Stimulated activated CD4-positive, alpha-beta T cell treated with anti-CD3 and anti-CD28 coated beads, TNF-alpha, amount 100 ng/mL, for 1 hour (primary cell): ENCODE measurements at places on chromosomes 5 and 9.

GRCh38 chr9:108811944-108812343 lies 43.8 kb downstream of the ACTL7B start:
- no peak for DNase-seq

- DNase-seq: no peak
Measured at GRCh38 chr9:18473652-18474279, at the start of gene ADAMTSL1. ADAMTSL1 (plus strand) TSS chr9:18474153; CDS start chr9:18474233, 80 bp downstream.

DNA sequence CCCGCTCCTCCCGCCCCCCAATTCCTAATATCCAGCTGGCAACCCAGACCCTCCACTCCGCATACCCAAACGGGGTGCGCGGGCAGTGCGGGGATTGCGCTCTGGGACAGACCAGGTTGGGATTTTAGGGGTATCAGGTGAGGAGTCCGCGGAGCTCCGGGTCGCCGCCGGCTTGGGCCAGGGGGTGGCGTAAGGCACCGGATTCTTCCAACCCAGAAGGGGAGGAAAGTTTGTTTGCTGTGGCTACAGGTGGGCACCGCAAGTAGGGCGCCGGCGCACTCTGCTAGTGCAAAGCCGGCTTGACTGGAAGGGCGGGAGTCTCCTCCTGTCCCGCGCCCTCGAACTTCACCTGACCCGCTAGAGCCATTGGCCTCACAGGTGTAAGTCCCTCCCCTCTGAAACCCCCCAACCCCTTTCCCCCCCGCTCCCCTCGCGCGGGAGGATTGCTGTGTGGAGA lies 709 bp downstream of the IQGAP2 start:
- DNase-seq: peak; percentile 15

DNA sequence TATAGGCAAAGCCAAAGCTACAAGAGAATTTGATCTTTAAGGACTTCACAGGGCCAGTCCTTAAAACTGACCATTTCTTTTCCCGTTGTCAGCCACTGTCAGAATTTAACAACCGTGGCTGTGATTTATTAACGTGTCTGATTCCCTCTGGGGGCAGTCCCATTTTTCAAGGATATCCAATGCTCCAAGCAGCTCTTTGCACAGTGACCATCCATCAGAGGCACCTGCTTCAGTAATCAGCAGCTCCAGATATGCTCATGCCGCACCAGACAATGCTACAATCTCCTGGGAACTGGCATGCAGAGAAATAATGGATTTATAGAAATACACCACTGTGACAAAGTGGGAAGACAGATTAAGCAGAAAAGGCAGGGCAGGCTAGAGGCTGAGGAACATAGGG lies 163.3 kb upstream of the PPP1R2B start:
- DNase-seq: no peak

DNA sequence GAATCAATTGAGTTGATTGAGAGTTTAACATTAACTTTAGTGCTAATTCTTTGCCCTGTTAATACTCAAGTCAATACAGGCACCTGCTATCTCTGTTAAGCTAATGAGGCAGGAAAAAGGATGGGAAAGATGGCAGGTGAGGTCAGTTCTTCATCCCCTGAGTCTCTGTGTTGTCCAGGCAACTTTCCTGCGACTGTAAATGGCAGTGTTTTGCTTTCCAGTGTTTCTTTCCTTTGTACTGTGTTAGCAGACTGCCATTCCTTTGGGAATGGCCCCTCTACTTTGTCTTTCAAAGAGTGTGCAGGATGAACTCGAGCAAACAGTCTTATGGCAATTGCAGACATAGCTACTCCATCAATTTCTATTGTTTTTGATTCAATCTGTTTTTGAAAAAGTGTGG lies 202.2 kb upstream of the VLDLR start:
- DNase-seq: no peak

DNA sequence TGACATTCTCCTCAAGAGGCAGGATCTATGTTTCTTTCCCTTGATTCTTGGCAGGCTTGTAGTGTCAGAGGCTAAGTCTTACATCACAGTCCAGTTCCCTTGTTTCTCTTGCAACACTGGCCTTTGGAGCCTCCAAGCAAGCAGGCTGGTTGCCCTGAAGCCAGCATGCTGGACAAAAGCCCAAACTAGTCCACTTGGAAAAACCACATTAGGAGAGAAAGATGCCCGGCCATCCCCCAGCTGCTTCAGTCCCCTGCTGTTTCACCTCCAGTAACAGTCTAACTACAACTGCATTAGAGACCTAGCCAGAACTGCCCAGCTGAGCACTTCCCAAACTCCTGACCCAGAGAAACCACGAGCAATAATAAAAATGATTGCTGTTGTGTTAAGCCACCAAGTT lies 87.6 kb downstream of the ADAMTS6 start:
- DNase-seq: no peak

DNA sequence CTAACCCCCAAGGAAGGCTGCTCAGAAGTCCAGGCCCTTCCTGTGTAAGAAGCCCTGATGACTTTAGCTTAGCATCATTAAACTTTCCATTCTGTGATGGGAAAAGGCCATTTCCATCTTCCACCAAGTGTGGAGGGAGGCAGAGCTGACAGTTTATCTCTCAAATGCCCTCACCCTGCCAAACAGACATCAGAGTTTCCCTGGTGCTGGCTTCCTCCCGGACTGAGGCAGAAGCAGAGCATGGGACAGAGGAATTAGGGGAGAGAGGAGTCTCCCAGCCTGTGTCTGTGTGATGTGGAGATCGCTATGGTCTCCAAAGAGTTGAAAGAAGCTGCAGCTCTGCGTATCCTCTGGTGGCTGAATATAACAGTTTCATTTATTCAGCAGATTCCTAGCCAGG lies 57.4 kb upstream of the CTNNA1 start:
- DNase-seq: no peak

GRCh38 chr5:173746047-173746646 lies 129.7 kb upstream of the BOD1 start:
- DNase-seq: no peak

DNA sequence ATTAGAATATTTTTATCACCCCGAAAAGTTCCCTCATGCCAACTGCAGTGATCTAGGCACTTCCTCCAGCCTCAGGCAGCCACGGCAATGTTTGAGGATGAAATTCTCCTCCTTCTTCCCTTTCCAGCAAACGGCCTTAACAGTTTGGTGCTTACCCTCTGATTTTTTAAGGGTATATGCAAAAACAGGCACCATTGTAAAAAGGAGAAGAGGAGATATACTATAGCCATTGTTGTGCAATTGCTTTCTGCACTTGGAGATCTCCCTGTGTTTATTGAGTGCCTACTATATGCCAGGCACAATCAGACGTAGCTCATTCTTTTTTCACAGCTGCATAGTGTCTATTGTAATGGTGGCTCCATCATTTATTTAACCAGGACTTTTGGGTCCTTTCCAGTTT lies 29.4 kb downstream of the GSN start:
- no peak for DNase-seq

DNA sequence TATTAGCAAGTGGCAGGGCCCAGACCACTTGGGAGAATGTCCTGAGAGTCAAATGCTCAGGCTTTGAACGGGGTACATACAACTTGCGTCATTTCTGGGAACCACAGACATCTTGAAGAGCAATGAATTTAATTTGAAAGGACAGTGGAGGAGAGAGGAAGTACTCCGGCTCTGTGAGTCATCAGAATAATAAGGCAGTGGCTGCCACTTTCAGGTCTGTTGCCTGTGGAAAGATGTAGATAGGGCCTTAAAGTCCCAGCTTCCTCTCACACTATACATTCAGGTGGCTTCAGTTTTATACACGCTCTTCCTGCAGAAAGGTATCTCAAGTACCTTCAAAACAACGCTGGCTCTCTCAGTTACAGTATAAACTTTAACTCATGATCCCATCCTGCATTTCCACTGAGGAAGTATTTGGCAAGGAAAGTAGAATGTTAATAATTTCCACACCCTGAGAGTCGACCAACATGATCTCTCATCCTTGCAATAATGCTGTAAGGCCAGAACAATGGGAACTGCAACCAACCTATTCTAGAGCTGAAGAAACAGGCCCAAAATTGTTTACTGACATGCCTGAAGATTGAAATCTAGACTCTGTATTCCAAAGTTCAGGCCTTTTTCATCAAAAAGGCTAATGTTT lies 6.8 kb upstream of the PRUNE2 start:
- no peak for DNase-seq

DNA sequence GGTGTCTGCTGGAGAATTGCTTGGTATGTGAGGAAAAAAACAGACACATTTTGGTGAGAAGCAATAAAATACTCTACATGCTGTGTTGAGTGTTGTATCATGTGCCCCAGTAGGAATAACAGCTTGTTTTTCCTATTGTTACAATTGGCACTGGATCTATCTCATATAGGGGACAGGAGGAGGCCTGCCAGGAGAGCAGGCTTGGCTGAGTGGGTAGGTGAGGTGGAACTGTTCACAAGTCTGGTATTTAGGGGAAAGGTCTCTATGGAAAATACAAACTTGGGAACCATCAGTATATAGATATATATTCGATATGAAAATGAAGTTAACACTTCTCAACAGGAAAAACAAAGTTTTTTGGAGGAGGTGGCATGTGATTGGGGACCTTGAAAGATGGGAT lies 9.5 kb upstream of the SH3TC2 start:
- no peak for DNase-seq

DNA sequence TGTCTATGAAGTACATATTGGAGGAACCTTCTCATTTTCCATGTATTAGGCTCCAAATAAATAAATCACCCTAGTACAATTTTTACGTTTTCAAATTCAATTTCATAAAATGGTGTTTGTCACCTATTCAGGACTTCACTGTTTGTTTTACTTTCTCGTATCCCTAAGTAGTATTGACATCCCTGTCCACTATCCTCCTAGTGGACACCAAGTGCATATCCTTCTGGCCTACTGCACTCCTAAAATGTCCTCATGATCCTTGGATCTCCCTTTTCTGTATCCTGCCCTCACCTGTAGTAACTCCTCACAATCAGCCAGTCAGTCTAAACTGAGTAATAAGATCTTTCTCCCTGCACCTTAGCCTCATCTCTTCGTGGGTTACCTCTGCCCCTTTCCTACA lies 539.9 kb downstream of the DMRTA1 start:
- DNase-seq: no peak

DNA sequence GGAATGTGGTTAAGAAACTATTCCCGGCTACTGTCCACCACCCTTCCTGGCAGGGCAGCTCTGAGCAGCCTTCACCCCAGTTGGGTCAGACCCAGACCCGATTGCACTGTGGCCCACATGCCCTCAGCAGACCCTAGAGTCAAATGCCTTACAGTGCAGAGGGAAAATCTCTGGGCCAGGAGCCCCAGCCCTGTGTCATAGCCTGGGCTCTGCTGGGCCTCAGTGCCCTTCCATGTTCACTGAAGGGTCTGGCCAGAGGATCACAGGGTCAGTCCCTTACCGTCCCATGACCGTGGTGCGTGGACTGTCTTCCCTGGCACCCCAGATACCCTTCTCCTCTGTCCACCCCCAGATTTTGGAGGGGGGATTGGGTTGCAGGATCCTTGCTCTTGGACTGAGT lies 73.5 kb upstream of the COL5A1 start:
- DNase-seq: no peak

GRCh38 chr5:14445013-14445412 lies 136.6 kb upstream of the OTULINL start:
- no peak for DNase-seq

DNA sequence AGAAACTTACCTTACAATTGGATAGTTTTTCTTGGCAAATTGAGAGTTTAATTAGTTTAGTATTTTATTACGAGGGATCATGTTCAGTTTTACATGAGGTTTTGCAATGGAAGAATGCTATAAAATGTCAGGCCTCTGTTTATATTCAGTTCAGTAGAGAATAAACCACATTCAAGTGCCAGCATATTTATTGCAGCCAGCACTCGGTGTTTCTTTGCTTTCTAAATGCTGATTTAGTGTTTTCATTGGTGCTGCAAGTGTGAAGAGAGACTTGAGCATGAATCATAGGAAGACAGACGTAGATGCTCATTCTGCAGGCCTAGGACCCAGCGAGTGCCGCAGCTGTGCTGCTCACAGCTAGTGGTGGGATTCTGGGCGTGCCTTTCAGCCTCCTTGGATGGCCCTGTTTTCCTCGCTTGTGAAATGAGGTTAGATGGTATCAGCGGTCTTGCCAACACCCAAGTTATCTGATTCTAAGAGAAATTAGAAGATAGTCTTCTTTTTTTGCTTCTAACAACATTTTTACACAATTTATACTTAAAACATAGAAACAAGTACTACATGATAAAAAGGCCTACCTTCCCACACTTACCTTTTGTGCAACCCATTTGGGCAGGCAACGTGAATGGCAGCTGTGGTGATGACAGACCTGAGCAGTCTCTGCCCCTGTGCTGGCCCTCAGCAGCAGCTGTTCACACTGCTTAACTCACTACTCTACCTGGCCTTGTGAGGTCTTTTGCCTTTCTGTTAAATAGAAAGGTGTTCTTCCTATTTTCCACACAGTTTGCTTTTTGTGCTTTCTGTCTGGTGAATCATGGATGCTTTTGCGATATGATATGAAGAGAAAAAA lies 26.8 kb upstream of the TNFAIP8 start:
- no peak for DNase-seq

DNA sequence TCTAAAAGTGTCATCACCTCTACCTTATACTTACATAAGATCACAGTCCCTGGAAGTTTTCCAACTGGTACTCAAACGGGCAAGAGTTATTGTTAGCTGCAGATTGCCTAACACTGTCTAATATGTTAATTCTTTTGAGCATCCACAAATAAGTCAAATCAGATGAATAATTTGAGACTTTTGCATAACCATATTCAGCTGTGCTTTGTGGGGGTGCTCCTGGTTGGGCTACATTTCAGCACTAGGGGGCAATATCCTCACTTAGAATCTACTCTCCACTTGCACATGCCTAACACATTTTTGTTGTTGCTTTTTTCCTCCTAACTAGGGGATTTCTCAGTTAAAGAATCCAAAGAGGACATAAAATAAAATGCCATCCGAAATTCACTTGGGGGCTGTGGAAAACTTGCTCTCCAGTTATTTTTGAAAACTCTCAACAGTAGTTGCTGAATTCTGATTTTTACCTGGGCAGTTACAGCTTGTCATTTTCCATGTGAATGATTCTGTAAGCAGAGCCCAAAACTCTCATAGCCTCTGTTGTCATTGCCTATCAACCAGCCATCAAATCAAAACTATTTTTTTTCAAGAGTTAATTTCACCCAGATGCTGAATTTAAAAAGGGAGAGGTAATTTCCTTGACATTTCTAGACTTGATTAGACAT lies 71.5 kb downstream of the TRIM36 start:
- no peak for DNase-seq

DNA sequence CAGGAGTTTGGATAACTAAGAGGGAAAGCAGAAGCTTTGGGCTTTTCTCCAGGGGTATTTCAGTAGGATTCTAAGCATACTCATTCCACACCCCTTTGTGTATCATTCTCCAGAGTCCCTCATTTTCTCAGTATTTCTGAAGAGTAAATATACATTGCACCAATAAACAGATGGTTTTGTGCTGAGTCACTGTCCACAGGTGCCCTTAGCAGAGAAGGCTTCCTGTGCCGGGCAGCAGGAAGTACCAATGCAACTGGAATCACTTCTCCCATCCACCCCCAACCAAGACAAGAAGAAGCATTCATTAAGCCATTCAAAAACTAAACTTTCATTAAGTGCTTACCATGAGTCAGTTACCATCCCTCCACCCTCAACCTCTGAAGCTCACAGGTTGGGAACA lies 3.6 kb upstream of the CCNJL start:
- DNase-seq: no peak
